Daoy (cell line): ENCODE measurements at places on chromosomes 5 and 9. TPM values are rescaled to one million over a fixed set of nuclear protein-coding genes. Genes with fewer than 3 reads are reported as not detected.
A peak's percentile ranks its signal among the peaks of the same experiment; 100 is the strongest.

SLC34A3 gene
- total RNA-seq: not detected in 2 replicates

PCA3 gene
- total RNA-seq: 0.06 TPM in 1 of 2 replicates, not detected in the other

TPPP gene
- 0.34 TPM in 1 of 2 replicates, not detected in the other for total RNA-seq

GTF2H2C gene
- 88.2 and 94.4 TPM in 2 replicates for total RNA-seq

SLC6A3 gene
- total RNA-seq: not detected in 2 replicates

DNA sequence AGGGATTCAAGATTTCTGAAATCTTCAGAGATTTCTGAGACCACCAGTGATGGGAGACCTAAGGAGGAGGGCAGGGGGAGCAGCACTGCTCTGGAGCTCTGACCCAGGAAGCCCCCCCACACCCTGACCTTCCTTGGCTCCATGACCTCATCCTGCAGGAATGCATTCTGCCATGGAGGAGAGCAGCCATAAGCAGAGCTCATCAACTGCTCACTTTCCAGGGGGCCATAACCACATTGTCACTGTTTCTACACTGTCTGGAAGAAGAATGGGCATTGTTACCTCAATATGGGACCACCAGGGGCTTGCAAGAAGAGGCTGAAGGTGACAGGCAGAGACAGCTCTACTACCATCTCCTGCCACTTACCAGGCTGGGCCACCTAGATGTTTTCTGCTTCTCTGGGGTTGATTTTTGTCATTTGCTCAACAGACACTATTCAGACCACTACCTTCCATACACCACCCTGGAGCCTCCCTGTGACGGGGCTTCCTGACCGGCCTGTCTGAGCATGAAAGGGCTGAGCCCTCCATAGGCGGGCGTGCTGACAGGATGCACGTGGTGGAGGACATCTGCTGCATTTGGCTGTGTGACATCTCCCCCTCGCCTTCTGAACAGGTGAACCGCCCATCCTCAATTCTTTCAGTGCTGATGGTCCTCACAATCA, 2.3 kb upstream of the TSC1 start:
- DNase-seq: peak; percentile 90

- no peak for DNase-seq
Measured at GRCh38 chr5:9596824-9597223, 33.3 kb downstream of the TAS2R1 start.

GRCh38 chr5:159850160-159850559, 66.1 kb upstream of the ADRA1B start:
- DNase-seq: peak; percentile 86

GRCh38 chr5:82517544-82518075, 239.5 kb upstream of the RPS23 start:
- DNase-seq: no peak

DNA sequence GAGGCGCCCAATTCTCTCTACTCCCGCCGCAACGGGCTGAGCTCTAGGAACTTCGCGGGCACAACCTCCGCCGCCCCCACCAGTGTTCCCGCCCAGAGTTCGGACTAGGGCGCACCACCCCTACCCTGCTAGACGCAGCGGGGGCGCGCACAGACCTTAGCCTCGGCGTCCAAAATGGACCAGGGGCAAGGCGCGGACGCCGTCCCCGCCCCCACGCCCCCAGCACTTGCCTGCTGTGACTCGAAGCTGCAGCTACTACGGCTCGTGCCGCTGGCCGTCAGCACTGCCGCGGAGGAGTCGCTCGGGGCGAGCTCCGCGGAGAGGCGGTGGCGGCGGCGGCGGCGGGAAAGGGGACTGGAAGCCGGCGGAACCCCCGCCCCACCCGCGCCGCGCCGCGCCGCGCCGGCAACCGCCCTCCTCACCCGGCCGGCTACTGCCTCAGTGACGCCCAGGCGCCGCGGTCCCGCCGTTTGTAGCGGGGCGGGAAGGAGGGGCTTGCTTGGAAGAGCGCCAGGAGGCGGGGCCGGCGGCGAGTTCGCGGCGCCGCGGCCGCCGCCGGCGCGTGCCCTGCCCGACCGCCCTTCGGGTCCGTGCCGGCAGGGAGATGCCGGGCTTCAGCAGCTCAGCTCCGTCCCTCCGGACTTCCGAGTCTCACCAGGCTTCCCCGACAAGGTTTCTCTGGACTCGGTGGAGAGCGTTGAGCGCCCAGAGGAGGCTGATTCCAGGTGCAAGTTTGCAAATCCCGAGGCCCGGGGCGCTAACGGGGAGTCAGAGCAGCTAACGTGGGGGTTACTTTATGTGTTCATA, 4.5 kb downstream of the ELAVL2 start:
- no peak for DNase-seq

DNA sequence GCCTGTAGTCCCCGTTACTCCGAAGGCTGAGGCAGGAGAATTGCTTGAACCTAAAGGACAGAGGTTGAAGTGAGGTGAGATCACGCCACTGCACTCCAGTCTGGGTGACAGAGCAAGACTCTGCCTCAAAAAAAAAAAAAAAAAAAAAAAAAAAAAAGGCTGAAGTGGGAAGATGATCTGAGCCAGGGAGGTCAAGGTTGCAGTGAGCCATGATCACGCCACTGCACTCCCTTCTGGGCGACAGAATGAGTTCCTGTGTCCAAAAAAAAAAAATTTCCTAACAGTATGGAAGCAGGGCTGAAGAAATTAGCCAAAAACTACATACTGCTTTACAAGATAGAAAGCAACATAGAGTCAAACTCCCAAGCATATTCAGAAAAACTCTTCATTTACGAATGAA, 132.8 kb downstream of the CPLANE1 start:
- DNase-seq: no peak

DNA sequence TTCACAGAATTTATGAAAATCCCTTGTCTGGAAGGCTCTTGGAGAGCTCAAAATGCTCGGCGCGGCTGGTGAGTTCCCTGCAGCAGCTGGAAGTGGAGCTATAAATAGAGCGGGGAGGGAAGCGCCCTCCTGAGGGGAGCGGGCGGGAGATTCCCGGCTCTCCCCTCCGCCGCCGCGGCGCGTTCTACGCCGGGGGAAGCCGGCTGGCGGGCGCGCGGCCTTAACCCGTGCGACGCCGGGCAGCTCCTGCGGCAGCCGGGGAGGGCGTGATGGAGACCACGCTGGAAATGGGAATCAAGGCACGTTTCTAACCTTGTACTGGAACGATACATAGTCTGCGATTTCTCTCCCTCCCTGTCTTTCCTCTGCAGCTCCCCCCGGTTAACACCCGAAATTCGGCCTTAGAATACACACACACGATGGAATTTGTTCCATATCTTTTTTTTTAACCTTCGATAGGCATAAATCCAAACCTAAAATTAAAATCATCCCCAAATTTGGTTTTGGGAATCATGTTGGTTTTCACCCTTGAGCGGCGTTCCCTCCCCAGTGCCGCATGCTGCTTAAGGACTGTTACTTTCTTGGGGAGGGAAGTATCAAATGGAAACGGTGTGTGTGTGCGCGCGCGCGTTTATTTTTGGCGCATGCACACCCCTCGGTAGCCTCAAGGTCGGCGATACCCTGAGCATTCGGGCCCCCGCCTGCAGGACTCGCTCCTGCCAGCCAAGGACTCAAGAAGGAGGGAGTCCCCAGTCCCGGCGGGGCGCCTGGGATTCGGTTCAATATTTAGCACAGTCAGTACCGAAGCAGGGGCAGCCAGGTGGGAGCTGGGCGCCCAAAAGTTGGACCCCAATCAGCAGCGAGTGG, 306.3 kb upstream of the KCNN2 start:
- peak; percentile 59 for DNase-seq

GRCh38 chr9:137477778-137478612, 18.9 kb upstream of the NSMF start:
- no peak for DNase-seq

- DNase-seq: peak; percentile 13
Measured at GRCh38 chr5:53482717-53483638, 2.5 kb downstream of the FST start.

DNA sequence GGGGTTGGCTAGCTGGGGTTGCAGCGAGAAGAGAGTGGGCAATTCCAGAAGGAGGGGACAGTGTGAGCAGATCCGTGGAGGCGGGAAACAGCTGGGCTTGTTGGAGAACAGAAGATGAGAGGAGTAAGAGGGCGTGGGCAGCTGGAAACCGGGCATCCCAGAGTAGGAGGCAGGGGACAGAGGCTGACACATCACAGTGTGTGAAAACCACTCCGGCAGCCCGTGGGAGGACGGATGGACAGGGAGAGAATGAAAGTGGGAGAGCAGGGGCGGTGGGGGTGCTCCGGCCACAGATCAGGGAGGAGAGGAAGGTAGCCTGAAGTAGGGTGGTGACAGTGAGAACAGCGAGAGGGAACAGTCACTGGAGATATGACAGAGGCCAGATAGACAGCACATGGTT, 8.3 kb upstream of the PSMB7 start:
- DNase-seq: no peak

DNA sequence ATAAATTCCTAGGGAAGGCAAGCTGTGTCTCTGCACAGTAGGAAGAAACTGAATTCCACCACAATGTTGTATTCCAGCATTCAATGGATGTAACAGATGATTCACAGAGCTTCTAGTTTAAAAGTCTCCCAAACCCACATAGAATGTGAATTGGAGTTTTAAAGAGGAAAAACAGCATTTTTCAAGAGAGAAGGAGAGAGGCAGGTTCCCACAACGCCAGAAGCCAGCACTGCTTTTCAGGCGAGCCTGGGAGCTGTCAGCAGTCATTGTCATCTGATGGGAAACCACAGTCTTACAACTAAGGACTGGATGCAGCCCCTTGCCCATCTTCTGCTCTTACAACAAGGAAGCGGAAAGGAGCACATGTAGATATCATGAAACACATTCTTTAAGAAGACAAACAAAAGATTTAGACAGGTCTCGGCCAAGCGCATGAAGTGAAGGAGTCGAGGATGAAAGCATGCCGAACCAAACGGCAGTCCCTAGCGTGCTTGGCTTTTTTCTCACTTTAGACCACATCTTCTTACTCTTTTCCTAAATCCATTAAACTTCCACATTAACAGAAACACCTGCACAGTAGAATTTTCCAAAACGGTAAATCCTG, 638 bp downstream of the DIRAS2 start:
- no peak for DNase-seq

DNA sequence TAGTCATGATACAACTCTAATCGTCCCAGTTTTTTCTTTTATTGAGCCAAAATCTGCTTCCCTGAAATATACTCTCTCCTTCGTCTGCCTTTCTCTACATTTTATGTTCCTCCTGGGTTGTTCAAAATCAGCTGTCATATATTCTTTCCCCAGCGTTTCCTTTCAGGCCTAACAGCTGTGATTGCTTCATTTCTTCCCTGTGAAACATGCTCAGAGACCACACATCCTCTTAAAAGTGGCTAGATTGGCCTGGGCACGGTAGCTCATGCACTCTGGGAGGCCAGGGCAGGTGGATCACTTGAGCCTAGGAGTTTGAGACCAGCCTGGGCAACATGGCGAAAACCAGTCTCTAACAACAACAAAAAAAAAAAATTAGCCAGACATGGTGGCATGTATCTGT, 25.1 kb downstream of the NFX1 start:
- no peak for DNase-seq

DNA sequence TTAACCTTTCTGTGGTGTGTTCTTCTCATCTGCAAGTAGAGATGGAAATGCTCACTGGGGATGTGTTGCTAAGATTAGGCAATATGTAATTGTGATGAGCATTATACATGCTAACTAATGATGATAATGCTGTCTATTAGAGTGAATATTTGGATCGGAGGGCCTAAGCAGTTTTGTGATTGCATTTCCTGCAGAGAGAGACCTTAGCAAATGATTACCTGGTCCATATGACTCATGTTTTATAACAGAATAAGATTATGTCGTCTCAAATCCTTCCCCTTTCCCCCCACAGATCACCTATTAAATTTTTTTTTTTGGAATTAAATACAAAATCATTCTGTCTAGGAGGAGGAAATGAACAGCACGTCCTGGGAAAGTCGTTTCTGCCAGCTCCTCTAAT, 82.7 kb downstream of the IZUMO3 start:
- no peak for DNase-seq

GRCh38 chr5:76571559-76571958, 51.6 kb downstream of the F2RL2 start:
- DNase-seq: no peak

- DNase-seq: no peak
Measured at GRCh38 chr9:37902796-37903646, 906 bp downstream of the SLC25A51 start.

DNA sequence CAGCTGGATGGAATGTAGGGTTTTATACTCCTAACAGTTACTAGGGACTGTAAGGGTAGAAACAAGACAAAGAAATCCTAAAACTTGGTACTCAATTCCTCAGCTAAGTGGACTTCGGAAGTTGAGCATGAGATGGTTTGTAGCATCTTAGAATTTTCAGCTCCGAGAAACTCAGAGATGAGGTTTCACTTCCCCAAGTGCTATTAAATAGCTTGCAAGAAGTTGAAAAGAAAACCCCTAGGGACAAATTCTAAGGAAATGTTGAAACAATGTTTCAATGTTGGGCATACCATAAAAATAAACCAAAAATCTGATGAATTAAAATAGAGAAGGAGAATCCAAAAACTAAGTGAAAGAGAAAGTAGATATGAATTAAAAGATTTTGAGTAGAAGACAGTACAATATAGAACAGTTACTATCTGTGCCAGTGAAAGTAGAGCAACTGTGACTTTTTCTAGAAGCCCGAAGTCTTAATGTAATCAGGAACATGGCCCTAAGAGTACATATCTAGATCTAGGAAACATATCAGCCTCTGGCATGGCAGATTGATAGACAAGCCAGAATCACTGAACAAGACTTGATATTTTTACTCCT, 308.6 kb upstream of the RGMB start:
- DNase-seq: no peak

- DNase-seq: no peak
Measured at GRCh38 chr9:99628849-99629620, 192.7 kb upstream of the NR4A3 start.

GRCh38 chr9:69107771-69108170, 66.3 kb upstream of the TJP2 start:
- no peak for DNase-seq

DNA sequence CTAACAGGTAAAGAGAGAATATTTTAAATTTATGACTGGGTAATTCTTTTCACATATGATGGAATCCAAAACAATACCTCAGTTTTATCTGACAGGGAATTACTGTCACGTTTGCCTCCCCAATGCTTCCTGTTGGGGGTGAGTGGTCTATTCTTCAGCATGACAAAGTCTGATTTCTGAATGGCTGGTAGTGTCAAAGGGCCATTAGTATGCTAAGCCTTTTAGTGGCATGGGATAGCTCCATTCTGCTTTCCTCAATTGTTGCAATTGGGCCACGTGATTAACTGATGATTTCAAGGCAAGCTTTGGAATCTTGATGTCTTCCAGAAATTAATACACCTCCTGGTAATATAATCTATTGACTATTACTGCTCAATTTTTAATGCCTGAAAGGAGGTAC, 14.7 kb upstream of the NDUFS4 start:
- no peak for DNase-seq

GRCh38 chr9:128153947-128154695, 4.9 kb downstream of the LCN2 start:
- no peak for DNase-seq

DNA sequence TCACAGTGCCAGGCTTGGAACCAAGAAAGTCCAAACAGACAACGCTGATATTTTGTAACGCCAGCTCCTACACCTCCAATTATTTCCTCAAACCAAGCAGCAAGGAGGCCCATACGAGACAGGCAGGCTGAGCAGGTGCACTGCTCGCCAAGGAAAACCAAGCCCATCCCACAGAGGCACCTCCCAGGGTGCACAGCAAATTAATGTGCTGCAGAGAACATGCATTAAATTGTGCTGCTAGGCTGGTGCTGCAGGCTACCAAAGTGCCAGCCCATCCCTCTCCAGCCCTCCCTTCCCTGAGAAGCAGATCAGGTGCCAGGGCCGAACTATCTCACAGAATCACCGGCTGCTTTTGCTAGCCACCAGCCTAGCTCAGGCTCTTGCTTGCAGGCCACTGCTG, 137.8 kb downstream of the PAX5 start:
- DNase-seq: no peak

- DNase-seq: no peak
Measured at GRCh38 chr5:127699416-127699815, 3.8 kb upstream of the CCDC192 start.
